T47D (cell line): ENCODE measurements at places on chromosomes 7 and 10.

DNA sequence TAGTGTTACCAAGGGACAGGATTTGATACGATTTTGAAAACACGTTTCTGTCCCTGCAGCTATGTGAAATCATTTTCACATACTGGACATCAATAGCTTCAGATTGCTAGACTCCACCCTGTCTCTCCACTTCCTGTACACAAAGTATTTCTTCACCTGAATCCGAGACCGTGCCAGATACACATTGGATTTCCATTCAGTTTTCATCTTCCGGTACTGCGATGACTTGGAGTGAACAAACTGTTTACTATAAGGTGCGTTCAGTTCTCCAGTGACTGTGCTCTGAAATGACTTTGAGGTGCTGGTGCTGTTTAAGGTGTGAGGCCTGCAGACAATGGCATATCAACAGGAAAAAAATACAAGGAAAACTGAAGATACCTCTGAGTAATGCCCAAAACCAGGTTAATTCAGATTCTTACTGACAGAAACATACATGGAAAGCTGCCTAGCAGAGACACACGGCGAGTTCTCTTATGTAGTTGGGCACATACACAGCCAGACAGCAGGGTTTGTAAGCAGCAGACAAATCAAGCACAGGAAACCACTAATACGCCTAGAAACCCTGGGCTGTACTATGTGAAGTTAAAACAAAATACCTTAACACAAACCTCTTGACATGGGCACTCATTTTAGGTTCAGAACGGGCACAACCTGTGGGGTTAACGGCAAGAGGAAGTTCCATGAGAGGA, 119.2 kb downstream of the GALNT11 start:
- DNase-seq, result no peak

GRCh38 chr7:137986252-137987017, 15.5 kb downstream of the CREB3L2 start:
- DNase-seq, result no peak

DNA sequence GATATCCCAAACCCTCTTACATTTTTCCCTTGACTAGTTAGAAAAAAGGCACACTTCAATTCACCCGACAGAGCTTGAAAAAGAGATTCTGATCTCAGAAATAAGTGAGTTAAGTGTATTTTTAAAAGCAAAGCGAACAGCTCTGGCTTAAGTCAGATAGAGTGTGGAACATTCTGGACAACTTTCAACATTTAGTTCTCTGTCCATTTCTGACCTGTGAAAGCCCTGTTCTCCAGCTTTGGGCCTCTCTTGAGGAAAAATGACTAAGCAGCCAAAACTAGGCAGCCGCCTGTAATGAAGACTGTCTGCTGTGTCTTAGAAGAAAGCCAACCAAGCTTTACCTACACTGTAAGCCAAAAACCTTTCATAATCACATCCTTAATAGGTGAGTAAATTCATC, 50.5 kb downstream of the CDK6 start:
- no peak for DNase-seq

GRCh38 chr10:5563991-5564536, 39.3 kb downstream of the CALML3 start:
- no peak for DNase-seq

DNA sequence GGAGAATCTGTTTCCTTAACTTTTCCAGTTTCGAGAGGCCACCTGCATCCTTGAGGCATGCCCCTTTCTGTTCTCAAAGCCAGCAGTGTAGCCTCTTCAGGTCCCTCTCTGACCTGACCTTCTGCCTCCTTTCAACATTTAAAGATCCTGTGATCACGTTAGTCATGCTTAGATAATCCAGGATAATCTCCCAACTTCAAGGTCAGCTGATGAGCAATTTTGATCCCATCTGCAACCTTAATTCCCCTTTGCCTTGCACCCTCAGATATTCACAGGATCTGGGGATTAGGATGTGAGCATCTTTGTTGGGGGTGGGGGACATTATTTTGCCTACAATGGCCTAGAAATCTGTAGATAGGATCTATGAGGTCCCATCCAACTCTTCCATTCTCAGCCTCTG, 8.0 kb downstream of the HKDC1 start:
- no peak for DNase-seq
